Mesenteric fat pad (tissue), 1 donor: ENCODE measurements at places on chromosomes 13 and 19. TPM values are rescaled to one million over a fixed set of nuclear protein-coding genes. Genes with fewer than 3 reads are reported as not detected.

Gene CEACAM7
- not detected for total RNA-seq

Gene PRSS57
- not detected for total RNA-seq

Gene LILRA5
- total RNA-seq: 23.0 TPM

Gene PRODH2
- total RNA-seq: not detected

Gene MYH14
- total RNA-seq: 26.4 TPM

Gene RNU6-9
- not detected for total RNA-seq

Gene DPP9
- 54.8 TPM for total RNA-seq

Gene KCNC3
- total RNA-seq: 1.6 TPM

Gene TRAPPC6A
- total RNA-seq: 12.3 TPM

Gene SIGLEC10
- 5.2 TPM for total RNA-seq

Gene URI1
- total RNA-seq: 56.2 TPM

Gene KASH5
- not detected for total RNA-seq

Gene ZNF77
- total RNA-seq: 3.1 TPM

Gene TBXA2R
- 5.4 TPM for total RNA-seq

Gene LCP1
- total RNA-seq: 195 TPM

Gene ZNF610
- total RNA-seq: 1.1 TPM

Gene NCAN
- total RNA-seq: not detected

Gene LRRC4B
- 1.6 TPM for total RNA-seq

Gene EDDM13
- total RNA-seq: not detected

Gene SPRED3
- total RNA-seq: 2.2 TPM

Gene ZNF418
- 5.2 TPM for total RNA-seq

Gene PNPLA6
- 84.8 TPM for total RNA-seq

Gene LRRC8E
- 1.8 TPM for total RNA-seq

Gene ZNF878
- total RNA-seq: not detected

Gene ZFR2
- not detected for total RNA-seq

Gene ZNF331
- 194 TPM for total RNA-seq

Gene IGSF23
- total RNA-seq: not detected

Gene LILRA1
- 3.7 TPM for total RNA-seq

Gene CCL25
- not detected for total RNA-seq

Gene GNG7
- total RNA-seq: 1.7 TPM

Gene FARP1
- 42.5 TPM for total RNA-seq

Gene ZIM2
- total RNA-seq: 0.87 TPM

Gene JAK3
- total RNA-seq: 20.1 TPM

Gene AKT1S1
- 38.8 TPM for total RNA-seq

Gene PLEKHG2
- total RNA-seq: 56.4 TPM

Gene ZNF285
- total RNA-seq: 0.93 TPM

Gene TRIM13
- 17.4 TPM for total RNA-seq

Gene MARK4
- total RNA-seq: 25.9 TPM

Gene ZNF546
- total RNA-seq: 3.9 TPM

Gene AP2S1
- total RNA-seq: 228 TPM

Gene LILRA2
- total RNA-seq: 10.0 TPM

Gene GPR183
- 32.6 TPM for total RNA-seq

Gene RAB4B
- 26.9 TPM for total RNA-seq

Gene ADAT3
- 6.1 TPM for total RNA-seq

Gene LRRC63
- total RNA-seq: 0.19 TPM

Gene PEAK3
- 2.6 TPM for total RNA-seq

Gene ATP7B
- total RNA-seq: 7.1 TPM

Gene VSIG10L
- total RNA-seq: 2.4 TPM

Gene ERICH6B
- not detected for total RNA-seq

Gene PSG6
- not detected for total RNA-seq

Gene FXYD1
- total RNA-seq: 47.3 TPM

Gene HCN2
- 0.16 TPM for total RNA-seq

Gene GNA15
- 15.4 TPM for total RNA-seq

Gene MYO16
- 0.67 TPM for total RNA-seq

Gene TMEM238
- total RNA-seq: 0.90 TPM

Gene CATSPERD
- total RNA-seq: not detected

Gene DIRAS1
- total RNA-seq: 1.1 TPM

Gene ZNF90
- 1.5 TPM for total RNA-seq
